A549 treated with CORT108297 at 1 μM for 4 hours (cell line): ENCODE measurements at places on chromosomes 7 and 10. TPM values are rescaled to one million over a fixed set of nuclear protein-coding genes. Genes with fewer than 3 reads are reported as not detected.

The ACTR3C gene
- total RNA-seq = 0.17 TPM in 1 of 5 replicates, not detected in the others

The LSM5 gene
- total RNA-seq = 90.9 to 112 TPM (median 98.9 TPM) in 5 replicates

The EBF3 gene
- total RNA-seq = 0.14 to 0.30 TPM (median 0.15 TPM) in 5 replicates

The MOGAT3 gene
- total RNA-seq = not detected in 5 replicates

The CNPY1 gene
- not detected in 5 replicates for total RNA-seq

The EPO gene
- total RNA-seq = not detected in 5 replicates

The AGAP9 gene
- 9.1 to 11.7 TPM (median 10.3 TPM) in 5 replicates for total RNA-seq

The TWIST1 gene
- 2.4 to 4.3 TPM (median 3.8 TPM) in 5 replicates for total RNA-seq

The ANKRD30A gene
- total RNA-seq = 0.52 to 0.94 TPM (median 0.72 TPM) in 5 replicates

The UPK3B gene
- total RNA-seq = 10.2 to 19.3 TPM (median 18.6 TPM) in 5 replicates

The PON1 gene
- 0.29 to 1.2 TPM (median 0.68 TPM) in 5 replicates for total RNA-seq

The CLCN1 gene
- total RNA-seq = 0.02 to 0.08 TPM (median 0.07 TPM) in 4 of 5 replicates, not detected in the other

The KAZALD1 gene
- total RNA-seq = 1.6 to 3.6 TPM (median 2.8 TPM) in 5 replicates

The SPDYE6 gene
- total RNA-seq = not detected in 5 replicates

The SYNPO2L gene
- total RNA-seq = 0.01 to 0.03 TPM (median 0.03 TPM) in 3 of 5 replicates, not detected in the others

The WDFY4 gene
- total RNA-seq = 0.02 to 0.05 TPM in 2 of 5 replicates, not detected in the others

The ELOVL3 gene
- total RNA-seq = 0.16 to 0.40 TPM (median 0.30 TPM) in 5 replicates

The ASB4 gene
- 0.18 to 0.34 TPM (median 0.25 TPM) in 5 replicates for total RNA-seq
